ENCODE measurements at places on chromosomes 13 and 19. TPM values are rescaled to one million over a fixed set of nuclear protein-coding genes. Genes with fewer than 3 reads are reported as not detected.

DNA sequence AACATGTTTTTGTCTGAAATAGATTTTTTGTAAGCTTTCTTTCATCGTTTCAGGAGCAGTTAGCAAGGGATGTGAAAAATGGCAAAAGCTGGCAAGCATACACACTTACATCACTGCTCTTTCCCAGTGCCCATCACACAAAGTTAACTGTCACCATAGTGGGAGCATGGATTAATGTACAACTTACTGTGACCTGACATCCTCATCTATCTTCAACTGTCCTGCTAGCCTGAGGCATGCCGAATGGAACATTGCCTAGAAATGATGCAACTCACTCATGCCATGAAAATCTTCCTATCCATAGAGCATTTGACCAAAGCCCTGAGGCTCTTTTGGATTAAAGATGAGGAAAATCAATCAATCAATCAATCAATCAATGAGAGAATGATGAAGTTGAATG is 491.7 kb upstream of the SLC10A2 start:
- H3K27ac ChIP-seq: no peak overlapping the region
- no peak for DNase-seq
- no peaks in the 10 kb centered on the region for H3K36me3 ChIP-seq
- peaks cover 9% of the 10 kb centered on the region for H3K4me1 ChIP-seq
- H3K4me3 ChIP-seq: no peak overlapping the region

DNA sequence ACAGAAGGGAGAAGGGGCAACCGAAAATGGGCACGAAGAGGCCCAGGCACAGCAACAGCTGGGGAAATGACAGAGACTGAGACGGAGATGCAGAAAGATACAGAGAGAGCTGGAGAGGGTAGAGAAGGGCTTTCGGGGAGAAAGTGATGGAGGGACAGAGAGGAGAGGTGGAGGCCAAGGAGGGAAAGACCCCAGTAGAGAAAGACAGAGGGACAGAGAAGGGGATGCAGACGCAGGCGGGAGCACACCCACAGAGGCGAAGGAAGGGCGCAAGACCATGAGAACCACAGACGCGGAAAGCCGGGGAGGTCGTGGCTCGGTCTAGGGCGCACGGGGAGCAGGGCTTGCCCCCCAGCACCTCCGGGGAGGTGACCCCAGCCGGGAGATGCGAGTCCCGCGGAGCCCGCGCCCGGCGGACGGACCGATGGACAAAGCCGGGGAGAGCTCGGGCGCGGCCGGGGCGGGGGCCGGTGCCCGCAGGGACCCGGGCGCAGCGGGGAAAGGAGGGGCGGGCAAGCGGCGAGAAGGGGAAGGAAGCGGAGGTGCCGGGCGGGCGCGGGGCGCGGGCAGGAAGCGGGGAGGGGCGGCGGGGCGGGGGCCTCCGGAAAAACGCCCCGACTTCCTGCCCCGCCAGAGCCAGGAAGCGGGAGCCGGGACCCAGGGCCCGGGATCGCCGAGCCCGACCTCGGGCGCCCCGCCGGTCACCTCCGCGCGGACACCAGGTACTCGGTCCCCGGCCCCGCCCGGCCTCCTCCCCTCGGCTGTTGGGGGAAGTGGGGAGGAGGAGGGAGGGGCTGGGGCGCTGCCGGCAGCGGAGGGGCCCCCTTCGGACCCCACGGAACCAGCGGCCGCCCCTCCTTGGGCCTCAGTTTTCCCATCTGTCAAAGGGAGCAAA is at the start of gene ARHGEF1:
TSS of gene ARHGEF1 (plus strand) at position 617 of the 895 bp plus-strand sequence. CDS start 4,899 bp downstream, outside the sequence.
- peaks cover 42% of the 10 kb centered on the region for H3K27me3 ChIP-seq
- peak within 1 kb of the TSS; percentile 87 for H3K27ac ChIP-seq
- H3K4me3 ChIP-seq: peak within 1 kb of the TSS; percentile 93
- peaks cover 24% of the 10 kb centered on the region for H3K4me1 ChIP-seq

DNA sequence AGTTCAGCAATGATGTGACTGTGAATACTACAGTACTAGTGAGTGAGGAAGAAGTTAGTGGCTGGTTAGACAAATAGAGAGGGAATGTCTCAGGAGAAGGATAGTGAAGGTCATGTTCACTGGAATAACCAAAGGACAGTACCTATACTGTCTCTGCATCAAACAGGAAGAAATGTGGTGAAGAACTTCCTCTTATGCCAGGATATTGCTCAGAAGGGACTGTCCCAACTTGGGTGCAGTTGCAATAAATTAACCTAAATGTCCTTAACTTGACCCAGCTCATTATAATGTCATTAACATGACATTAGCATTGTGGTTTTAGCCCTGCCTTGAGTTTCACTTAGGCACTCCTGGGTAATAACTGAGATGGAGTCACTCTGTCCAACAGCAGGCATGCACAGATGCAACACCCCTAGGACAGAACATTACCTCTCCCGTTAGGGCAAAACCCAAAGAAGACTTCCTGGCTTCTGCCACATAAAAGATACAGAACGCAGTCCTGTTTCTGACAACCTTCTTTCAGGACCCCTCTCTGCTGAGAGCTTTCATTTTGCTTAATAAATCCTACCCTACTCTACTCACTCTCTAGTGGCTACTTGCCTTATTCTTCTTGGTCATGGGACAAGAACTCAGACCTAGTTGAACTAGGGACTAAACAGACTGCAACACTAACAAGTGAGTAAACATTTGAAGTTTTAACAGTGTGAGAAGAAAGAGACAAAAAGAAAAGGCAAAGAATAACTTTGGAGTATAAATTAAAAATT is 1591.6 kb upstream of the MIR17HG start:
- no peaks in the 10 kb centered on the region for H3K4me1 ChIP-seq
- H3K27me3 ChIP-seq: no peaks in the 10 kb centered on the region
- no peak for DNase-seq
- peaks cover 4% of the 10 kb centered on the region for H3K36me3 ChIP-seq
- no peak overlapping the region for H3K4me3 ChIP-seq
- no peak overlapping the region for H3K27ac ChIP-seq

GRCh38 chr13:27037571-27037970 is 134.0 kb downstream of the USP12 start:
- H3K4me1 ChIP-seq: peaks cover 33% of the 10 kb centered on the region
- peaks cover 25% of the 10 kb centered on the region for H3K27me3 ChIP-seq
- H3K27ac ChIP-seq: no peak overlapping the region
- DNase-seq: no peak

DNA sequence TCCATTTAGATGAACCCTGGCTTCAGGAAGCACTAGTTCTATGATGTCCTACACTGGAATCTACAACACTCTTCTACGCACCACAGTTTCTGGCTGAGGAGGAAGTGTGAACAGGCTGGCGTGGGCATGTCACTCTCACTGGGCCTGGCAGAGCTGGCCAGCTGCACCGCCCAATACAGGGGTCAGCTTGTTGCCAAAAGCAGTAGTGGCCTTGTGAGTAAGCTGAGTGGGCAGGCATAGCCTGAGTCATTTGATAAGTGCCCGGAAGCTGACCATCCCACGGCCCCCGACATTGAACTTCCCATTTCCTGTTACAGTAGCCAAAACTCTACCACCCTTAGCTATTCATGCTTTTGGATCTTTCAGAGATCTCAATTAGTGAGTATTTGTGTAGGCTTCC is 240.9 kb upstream of the SERP2 start:
- H3K4me3 ChIP-seq: no peak overlapping the region
- no peak for DNase-seq
- H3K27me3 ChIP-seq: peaks cover 5% of the 10 kb centered on the region
- no peaks in the 10 kb centered on the region for H3K36me3 ChIP-seq
- no peaks in the 10 kb centered on the region for H3K4me1 ChIP-seq

GRCh38 chr13:104833221-104833620 is 1702.2 kb downstream of the EFNB2 start:
- no peak for DNase-seq
- H3K4me1 ChIP-seq: peaks cover 2% of the 10 kb centered on the region
- H3K27me3 ChIP-seq: no peaks in the 10 kb centered on the region
- no peak overlapping the region for H3K27ac ChIP-seq
- no peak overlapping the region for H3K4me3 ChIP-seq

DNA sequence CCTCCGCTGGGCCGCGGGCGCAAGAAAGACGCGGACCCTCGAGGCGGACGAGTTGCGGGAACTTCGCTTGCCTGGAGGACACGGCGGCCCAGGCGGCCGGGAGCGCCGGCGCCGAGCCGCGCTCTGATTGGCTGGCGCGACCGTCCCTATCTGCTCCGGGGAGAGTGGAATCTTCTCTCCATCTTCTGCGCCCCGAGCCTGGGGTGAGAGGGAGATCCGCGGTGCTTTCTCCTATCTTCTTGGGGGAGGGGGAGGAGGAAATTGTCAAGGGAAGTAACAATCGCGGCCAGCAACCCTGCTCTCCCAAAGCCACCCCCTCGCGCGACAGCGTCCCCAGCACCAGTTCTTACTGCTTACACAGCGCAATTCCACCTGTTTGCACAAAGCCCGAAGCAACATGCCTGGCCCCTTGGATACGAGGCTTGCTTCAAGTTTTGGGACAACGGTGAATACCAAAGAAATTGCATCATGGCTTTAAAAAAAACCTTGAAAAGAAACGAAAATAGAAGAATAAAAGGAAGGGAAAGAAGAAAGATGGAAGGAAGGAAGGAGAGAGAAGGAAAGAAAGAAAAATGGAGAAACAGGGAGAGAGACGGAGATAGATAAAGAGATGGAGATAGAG is 4.8 kb downstream of the SOX21 start:
- H3K36me3 ChIP-seq: no peaks in the 10 kb centered on the region
- DNase-seq: no peak
- peaks cover 32% of the 10 kb centered on the region for H3K4me1 ChIP-seq
- H3K27me3 ChIP-seq: peaks cover 93% of the 10 kb centered on the region
- H3K4me3 ChIP-seq: no peak overlapping the region
- no peak overlapping the region for H3K27ac ChIP-seq

The ATG4D gene
- 31.9 TPM for total RNA-seq

The NLRP11 gene
- not detected for total RNA-seq

The MCEMP1 gene
- not detected for total RNA-seq

The TMEM255B gene
- 1.7 TPM for total RNA-seq

The NAT14 gene
- total RNA-seq: 52.6 TPM

DNA sequence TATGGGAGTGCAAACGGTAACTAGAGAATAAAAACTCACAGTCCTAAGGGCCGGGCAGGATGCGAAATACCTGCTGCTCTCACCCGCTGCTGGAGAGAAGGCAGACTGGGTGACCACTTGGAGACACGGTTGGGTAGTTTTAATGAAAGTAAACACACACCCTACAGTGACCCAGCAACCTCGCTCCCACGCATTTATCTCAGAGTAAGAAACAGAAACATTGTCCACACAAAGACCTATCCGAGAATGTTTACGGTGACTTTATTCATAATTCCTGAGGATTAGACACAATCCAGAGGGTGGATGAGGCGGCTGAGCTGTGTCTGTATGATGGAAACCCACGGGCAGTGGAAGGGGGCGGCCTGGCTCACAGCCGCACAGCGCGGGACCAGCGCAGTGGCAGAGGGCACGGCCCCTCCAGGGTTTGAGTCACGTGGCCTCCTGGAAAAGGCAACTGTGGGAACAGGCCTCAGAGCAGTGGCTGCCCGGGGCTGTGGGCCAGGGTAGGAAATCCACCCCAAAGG is 73.5 kb upstream of the C13orf46 start:
- DNase-seq: no peak
- H3K27ac ChIP-seq: peak overlapping the region; percentile 31
- H3K4me3 ChIP-seq: no peak overlapping the region
- no peaks in the 10 kb centered on the region for H3K36me3 ChIP-seq

The SWSAP1 gene
- total RNA-seq: 2.7 TPM

DNA sequence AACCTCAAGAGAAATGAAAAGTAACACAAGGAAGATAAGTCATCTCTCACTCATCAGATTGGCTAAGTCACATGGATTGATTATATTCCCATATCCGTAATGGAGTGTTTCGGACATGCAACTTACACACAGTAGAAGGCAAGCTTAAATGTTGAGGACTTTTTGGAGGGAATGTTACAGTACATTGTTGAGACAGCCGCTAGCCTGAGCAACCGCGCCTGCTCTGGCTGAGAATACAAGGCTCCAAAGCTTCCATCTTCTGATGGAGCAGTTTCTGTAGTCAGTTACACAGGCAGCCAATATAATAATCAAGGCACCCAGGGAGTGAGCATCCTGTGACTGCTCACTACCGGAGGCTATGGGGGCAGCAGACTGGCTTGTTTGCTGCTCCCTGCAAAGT is 1.0 kb upstream of the CRYL1 start:
- peak overlapping the region; percentile 67 for H3K4me3 ChIP-seq
- H3K4me1 ChIP-seq: peaks cover 14% of the 10 kb centered on the region
- DNase-seq: no peak
- no peak overlapping the region for H3K27ac ChIP-seq
- H3K27me3 ChIP-seq: peaks cover 10% of the 10 kb centered on the region

The KLK12 gene
- total RNA-seq: not detected

DNA sequence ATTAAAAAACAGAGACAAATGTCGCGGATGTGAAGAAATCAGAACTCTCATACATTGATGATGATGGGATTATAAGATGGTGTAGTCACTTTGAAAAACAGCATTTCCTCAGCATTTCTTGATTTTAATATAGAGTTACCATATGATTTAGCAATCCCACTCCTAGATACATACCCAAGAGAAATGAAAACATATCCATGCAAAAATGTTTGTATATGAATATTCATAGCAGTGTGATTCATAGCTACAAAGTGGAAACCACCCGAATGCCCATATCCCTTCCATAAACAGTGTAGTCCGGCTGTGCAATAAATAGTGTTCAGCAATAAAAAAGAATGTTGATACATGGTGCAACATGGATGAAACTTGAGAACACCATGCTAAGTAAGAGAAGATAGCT is 44.6 kb downstream of the DPY19L3 start:
- no peaks in the 10 kb centered on the region for H3K4me1 ChIP-seq
- no peaks in the 10 kb centered on the region for H3K27me3 ChIP-seq

DNA sequence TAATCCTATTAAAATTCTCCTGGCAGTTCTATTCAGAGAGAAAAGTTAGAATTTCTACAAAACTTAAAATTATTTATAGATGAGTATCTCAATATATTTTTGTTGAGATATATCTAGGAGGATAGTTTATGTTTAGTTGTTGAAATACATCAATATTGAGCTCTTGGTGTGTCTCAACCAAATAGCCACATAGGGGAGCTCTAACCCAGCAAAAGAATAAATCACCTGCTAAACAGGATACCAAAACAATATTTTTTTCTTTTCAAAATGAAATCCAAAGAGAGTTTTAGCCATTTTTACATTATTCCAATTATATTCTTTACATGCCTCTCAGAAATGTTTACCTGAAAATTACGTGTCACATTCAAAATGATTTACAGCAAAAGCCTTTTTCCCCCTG is 954.7 kb downstream of the SLITRK6 start:
- no peak overlapping the region for H3K27ac ChIP-seq
- no peak for DNase-seq
- H3K4me3 ChIP-seq: no peak overlapping the region
- peaks cover 4% of the 10 kb centered on the region for H3K36me3 ChIP-seq
- no peaks in the 10 kb centered on the region for H3K27me3 ChIP-seq

GRCh38 chr19:39192846-39193245 is 3.9 kb upstream of the NCCRP1 start:
- no peaks in the 10 kb centered on the region for H3K36me3 ChIP-seq
- no peak for DNase-seq
- peaks cover 32% of the 10 kb centered on the region for H3K4me1 ChIP-seq
- H3K4me3 ChIP-seq: no peak overlapping the region

- H3K36me3 ChIP-seq: no peaks in the 10 kb centered on the region
- H3K4me3 ChIP-seq: no peak overlapping the region
- H3K27ac ChIP-seq: no peak overlapping the region
- DNase-seq: no peak
- H3K27me3 ChIP-seq: peaks cover 17% of the 10 kb centered on the region
- H3K4me1 ChIP-seq: peaks cover 6% of the 10 kb centered on the region
Observed at GRCh38 chr19:30358319-30358718, 13.9 kb upstream of the ZNF536 start.

- H3K4me1 ChIP-seq: peaks cover 2% of the 10 kb centered on the region
- DNase-seq: no peak
- H3K4me3 ChIP-seq: no peak overlapping the region
- H3K27ac ChIP-seq: no peak overlapping the region
- H3K27me3 ChIP-seq: peaks cover 21% of the 10 kb centered on the region
- no peaks in the 10 kb centered on the region for H3K36me3 ChIP-seq
Observed at GRCh38 chr19:39100500-39101166, 16.5 kb downstream of the ACP7 start.
